Urinary bladder (tissue), 4 donors: ENCODE measurements at places on chromosomes 3 and 15. TPM values are rescaled to one million over a fixed set of nuclear protein-coding genes. Genes with fewer than 3 reads are reported as not detected.

DNA sequence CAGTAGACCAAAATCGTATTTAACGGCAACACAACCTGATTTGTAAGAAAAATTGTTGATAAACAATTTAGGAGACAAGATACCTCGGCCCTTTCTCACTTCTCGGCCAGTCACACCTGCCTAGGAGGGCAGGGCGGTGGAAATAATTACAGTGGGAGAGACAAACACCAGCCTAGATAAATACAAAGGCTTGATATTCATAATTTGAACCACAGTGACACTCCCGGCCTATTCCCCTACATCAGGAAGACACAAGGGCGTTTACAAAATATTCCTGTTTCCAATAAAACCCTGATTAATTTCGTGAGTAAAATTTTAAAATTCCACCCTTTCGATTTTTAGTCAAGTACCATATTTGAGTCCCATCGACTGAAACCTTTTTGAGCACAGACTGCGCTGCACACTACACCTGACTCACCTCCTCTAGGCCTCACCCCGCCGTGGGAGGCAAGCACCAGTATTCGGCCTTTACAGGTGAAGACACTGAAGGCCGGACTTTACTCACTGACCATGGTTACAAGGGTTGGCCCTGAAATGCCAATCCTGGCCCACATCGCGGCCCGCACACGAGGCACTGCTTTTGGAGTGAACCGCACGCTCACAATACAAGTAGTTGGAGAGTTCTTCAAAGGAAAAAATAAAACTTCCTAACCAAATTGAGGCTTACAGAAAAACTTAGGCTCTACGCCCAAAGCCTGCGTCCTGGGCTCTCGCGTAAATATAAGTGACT lies 794 bp downstream of the ARPP19 start:
- DNase-seq, result peak; percentile 18

Gene ADPRH
- polyA plus RNA-seq, result 13.0 TPM

Gene EXD1
- not detected for polyA plus RNA-seq

Gene CACNA2D2
- 1.3 TPM for polyA plus RNA-seq

- no peak for DNase-seq
These were observed 106.2 kb downstream of the TMCO5A start for GRCh38 chr15:38040615-38041014.
